ENCODE measurements at places on chromosomes 7 and 10. TPM values are rescaled to one million over a fixed set of nuclear protein-coding genes. Genes with fewer than 3 reads are reported as not detected.

SPDYE5 gene
- not detected for total RNA-seq

DNA sequence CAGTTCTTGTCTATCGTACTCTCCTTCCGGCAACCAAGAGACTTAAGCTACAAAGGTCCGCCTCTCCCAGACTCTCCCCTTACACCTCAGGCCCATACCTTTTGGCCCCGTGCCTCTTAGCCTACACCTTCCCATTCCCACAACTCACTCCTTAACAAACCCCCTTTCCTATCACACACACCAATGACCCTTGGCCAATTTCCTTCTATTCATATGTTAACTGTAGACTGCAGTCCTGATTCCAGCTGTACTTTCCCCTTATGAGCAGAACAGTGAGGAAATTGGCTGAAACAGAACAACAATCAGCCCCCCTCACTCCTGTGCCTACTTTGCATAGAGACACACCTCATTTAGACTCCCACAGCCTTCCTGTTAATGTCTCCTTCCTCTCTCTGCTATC is 1.4 kb upstream of the TMEM139 start:
- no peak for DNase-seq

DNA sequence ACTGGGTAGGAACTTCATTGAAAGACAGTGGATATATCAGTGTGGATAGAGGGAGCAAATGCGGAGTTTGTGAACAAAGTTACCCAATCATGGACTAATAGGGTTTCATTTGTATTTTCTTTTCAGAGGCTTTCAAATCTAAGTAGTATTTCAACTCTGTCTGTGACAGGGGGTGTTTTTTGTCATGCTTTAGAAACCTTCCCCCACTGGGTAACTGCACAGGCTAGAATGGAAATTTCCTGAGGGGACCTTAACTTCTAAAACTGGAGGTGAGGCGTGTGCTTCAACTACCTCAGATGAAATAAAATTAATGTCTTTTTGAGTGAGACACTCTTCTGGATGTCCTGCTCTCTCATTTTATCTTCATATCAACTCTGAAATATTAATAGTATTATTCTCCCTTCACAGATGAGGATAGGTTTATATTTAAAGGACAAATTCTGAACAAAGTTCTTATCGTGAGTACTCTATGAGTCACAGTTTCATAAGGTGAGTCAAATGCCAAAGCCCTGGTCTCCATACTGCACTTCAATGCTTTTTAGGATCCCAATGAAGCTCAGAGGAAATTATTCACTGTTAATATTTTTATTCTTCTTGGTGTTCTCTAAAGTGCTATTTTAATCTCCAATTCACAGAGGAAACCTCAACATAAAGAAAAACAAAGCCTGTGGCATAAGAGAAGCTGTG is 770.6 kb downstream of the CCSER2 start:
- no peak for DNase-seq

- no peak for DNase-seq
Measured at GRCh38 chr7:128010391-128011127, 20.7 kb downstream of the LRRC4 start.

GRCh38 chr7:27344471-27344870 is 101.9 kb downstream of the EVX1 start:
- no peak for DNase-seq

DNA sequence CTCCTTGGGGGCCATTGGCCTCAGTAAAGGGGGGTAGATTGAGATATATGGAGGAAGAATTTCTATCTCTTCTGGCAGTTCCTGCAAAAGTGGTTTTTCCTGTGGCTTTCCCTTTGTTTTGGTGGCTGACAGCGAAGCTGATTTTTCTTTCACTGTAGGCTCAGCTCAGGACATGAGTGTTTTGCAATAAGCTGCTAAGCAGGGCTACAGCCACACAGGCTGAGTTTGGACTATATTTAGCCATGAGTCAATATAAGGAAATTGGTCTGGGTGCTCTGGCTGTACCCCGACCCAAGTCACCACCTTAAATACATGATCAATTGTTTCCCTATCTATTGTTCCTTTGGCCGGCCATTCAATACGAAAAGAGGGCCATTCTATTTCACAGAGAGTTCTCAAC is 212.7 kb upstream of the KCND2 start:
- no peak for DNase-seq

GRCh38 chr7:73919694-73920375 is 58.9 kb downstream of the TMEM270 start:
- no peak for DNase-seq

- DNase-seq, result no peak
Measured at GRCh38 chr7:13021566-13022300, 334.3 kb downstream of the ARL4A start.

GRCh38 chr7:142301299-142301698 is 43.4 kb upstream of the PRSS58 start:
- no peak for DNase-seq

DNA sequence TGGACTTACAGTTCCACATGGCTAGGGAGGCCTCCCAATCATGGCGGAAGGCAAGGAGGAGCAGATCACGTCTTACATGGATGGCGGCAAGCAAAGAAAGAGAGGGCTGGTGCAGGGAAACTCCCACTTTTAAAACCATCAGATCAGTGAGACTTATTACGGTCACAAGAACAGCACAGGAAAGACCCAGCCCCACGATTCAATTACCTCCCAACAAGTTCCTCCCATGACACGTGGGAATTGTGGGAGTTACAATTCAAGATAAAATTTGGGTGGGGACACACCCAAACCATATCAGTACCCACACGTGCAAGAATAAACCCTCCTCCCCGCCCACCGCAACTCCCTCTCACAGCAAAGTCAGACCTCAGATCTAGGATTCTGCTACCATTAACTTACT is 4.5 kb upstream of the AIFM2 start:
- DNase-seq, result peak; percentile 2

CABCOCO1 gene
- total RNA-seq, result 6.7 TPM

GSTO2 gene
- 5.6 TPM for total RNA-seq

GRCh38 chr7:105439174-105439893 is 50.6 kb upstream of the SRPK2 start:
- DNase-seq, result no peak

TLX1 gene
- not detected for total RNA-seq

DNA sequence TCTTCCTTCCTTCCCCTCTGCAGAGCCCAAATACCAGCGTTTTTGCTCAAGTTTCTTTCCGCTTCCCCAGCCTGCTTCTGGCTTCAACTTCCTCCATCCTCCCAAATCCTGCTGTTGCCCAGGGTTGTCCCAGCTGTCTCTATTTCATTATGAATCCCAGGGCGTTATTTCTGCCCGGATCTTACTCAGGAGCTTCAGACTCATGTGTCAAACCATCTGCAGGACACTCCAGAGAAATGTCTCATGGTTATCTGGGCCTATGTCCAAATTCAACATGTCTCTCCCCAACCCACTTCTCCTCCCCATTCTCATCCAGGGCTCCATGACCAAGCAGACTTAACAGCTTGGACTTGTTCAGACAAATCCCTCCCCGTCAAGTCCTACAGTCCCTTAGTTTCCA is 15.6 kb downstream of the ARHGAP22 start:
- DNase-seq, result no peak

GRCh38 chr7:27412164-27412563 is 169.6 kb downstream of the EVX1 start:
- DNase-seq, result no peak

Data from uterus (tissue), 4 donors.